Amniotic stem cell (primary cell): ENCODE measurements at places on chromosomes 2 and 18.

DNA sequence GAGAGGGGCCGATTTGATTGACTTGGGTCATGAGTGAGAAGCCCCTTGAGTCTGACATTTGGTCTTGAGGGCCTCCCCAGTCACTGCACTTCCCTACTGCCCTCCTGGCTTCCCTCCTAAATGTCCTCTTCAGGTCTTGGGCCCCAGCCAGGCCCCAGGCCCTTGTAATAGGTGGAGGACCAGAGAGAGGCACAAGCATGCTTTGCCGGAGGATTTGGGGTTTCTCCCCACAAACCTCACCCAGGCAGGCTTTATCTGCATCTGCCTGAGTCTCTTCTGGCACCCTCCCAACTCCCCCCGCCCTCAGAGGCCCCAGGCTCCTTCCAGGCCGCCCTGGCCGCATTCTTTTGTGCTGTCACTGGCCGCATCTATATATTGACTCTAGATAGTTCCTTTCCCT is 270.7 kb downstream of the HAUS1 start:
- no peak for DNase-seq

DNA sequence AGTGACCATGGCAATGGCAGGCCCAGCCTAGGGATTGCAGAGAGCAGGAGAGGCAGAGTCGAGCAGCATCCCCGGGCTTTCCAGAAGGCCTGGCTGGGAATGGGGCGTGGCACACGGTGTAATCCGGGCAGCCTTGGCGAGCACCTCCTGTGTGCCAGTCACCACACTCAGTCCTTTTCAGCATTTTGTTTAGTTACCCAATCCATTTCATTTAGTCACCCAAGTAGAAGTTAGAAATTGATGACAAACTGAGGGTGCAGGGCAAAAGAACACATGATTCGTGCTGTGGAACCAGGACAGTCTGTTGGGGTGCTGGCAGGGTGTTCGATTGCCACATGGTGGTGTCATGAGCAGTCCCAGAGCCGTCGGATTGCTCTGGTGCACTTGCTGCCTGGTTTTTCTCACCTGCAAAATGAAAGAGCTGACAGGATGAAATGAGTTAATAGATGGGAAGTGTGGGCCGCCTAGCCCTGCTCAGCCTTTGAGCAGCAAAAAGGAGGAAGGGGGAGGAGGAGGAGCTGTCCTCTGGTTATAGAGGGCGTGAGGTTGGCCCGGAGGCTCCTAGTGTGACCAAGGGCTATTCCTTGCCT is 299.4 kb downstream of the AGAP1 start:
- DNase-seq = no peak

- DNase-seq = no peak
Observed at GRCh38 chr2:160812830-160813505, 319.4 kb upstream of the RBMS1 start.

GRCh38 chr2:43540021-43540779 is 55.6 kb downstream of the THADA start:
- peak; percentile 13 for DNase-seq

DNA sequence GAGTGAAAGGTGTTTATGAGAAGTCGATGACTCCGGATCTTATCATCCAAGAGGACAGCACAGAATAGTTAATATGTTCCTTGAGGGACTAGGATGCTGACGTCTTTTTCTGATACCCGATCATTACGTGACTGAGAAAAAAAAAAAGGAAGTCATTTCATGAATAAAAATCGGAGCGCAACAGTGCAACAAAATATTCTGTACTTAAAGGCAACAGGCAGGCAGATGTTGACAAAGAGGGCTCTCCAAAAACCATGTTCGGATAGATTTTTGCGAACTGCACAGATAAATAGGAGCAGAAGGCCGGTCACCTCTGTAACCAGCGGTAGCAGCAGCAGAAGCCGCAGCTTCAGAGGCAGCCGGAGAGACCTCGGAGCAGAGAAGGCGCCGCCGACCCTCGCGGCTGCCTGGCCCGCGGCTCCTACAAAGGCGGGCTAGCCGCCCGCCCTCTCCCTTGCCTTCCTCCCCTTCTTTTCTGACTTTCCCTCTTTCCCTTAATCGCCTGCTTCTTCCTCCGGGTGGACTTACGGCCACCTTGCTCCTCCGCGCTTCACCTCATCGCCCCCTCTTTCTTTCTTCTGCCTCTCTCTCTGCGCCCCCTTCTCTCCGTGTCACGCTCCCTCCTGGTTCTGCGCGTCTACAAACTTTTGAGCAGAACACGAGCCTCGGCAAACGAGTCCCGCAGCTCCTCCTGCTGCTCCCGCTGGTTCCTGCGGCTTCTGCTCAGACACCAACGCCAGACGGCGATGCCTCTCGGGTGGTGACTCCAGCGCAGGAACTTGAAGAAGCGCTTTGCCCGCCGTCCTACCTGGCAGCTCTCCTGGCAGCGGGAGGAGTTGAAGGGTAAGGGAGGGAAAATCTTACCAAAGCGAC is at the start of gene ADCYAP1:
Gene ADCYAP1 (plus strand): TSS at position 654 of the 873 bp plus-strand sequence. CDS start 516 bp downstream, outside the sequence.
- DNase-seq = no peak

- no peak for DNase-seq
Observed at GRCh38 chr2:146986161-146986560, 858.7 kb upstream of the ACVR2A start.

GRCh38 chr2:232886176-232886575 is 16.1 kb downstream of the SNORC start:
- no peak for DNase-seq

- DNase-seq = no peak
Observed at GRCh38 chr2:101133492-101134100, 17.6 kb downstream of the TBC1D8 start.

- DNase-seq = no peak
Observed at GRCh38 chr18:24446953-24447538, 13.4 kb upstream of the HRH4 start.

DNA sequence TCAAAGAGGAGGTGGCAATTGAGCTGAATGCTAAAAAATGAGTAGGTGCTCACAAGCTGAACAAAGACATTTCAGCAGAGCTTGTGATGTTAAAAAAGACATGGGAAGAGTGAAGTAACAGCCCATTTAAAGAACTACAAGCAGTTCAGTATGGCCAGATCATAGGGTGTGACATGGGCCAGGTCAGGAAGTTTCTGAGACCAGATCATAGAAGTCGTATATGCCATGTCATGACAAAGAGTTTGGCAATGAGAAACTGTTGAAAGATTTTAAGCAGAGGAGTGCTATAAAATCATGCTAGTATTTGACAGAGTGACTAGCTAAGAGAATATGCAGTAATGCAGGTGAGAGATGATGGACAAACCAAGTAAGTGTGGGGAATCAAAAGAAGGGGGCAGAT is 7.3 kb upstream of the PELI1 start:
- no peak for DNase-seq

DNA sequence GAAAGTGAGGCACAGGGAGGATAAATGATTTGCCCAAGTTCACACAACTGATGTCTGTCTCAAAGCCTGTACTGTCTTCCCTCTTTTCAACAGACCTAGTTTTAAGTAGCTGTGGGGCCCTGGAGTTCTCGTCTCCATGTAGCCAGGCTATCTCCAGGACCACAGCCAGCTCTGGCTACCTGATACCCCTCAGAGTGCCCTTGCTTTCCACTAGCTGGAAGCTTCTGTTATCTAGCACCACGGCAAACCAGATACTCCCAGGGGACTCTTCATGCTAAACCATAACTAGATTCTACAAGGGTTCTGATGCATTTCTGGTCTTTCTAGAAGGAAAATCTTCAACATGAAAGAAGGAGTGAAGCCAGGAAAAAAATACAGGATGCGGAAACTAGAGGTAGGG is 137.3 kb downstream of the GALNT14 start:
- no peak for DNase-seq

- no peak for DNase-seq
Observed at GRCh38 chr2:158060835-158061435, 40.7 kb upstream of the UPP2 start.

- peak; percentile 43 for DNase-seq
Observed at GRCh38 chr2:171522052-171522787, at the start of gene CYBRD1. Gene CYBRD1 (plus strand): TSS chr2:171522474. CDS start chr2:171522546, 72 bp downstream.

GRCh38 chr18:6877288-6877687 is 147.8 kb downstream of the ARHGAP28 start:
- no peak for DNase-seq

- DNase-seq = no peak
Observed at GRCh38 chr2:103153580-103154284, 391.9 kb downstream of the TMEM182 start.

GRCh38 chr2:46954951-46955571 is 39.5 kb upstream of the MCFD2 start:
- peak; percentile 79 for DNase-seq

GRCh38 chr2:45771261-45771660 is 119.8 kb downstream of the PRKCE start:
- no peak for DNase-seq

DNA sequence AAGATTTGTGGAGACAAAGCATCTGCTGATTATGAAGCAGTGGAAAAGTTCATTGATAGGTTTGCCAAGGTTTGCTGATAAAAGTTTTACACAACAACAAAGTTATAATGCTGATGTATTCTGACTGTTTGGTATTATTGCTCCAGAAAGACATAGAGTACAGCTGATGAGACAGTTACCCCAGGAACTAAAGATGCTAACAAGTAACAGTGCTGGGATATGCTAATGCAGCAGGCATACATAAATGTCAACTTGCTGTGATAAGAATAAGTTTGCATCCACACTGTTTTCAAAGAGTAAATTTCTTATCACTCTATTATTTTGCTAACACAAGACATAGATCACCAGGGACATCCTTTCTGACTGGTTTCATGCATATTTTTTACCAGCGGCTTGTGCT is 1221.3 kb upstream of the CELF4 start:
- DNase-seq = no peak

DNA sequence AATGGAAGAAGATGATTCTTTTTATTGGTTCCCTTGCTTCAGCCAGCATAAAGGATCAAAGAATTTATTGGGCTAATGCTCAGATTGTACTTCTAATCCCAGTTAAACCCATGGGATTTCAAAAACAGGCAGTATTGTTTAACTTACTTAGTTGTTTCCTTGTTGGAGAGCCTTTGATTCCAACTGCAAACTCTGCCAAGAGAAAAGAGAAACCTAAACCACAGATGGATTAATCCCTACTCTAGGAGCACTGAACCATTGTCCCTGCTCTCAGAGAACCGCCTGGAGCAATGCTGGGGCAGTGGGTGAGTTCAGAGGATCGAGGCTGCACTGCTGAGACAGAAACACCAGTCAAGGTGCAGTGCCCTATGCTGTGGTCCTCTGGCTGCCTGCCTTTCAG is 44.9 kb upstream of the SIGLEC15 start:
- DNase-seq = peak; percentile 13
